ENCODE measurements at places on chromosomes 5 and 9. TPM values are rescaled to one million over a fixed set of nuclear protein-coding genes. Genes with fewer than 3 reads are reported as not detected.

The FBP2 gene
- total RNA-seq, result not detected

The HAVCR2 gene
- total RNA-seq, result 3.7 TPM

The KCNV2 gene
- total RNA-seq, result not detected

DNA sequence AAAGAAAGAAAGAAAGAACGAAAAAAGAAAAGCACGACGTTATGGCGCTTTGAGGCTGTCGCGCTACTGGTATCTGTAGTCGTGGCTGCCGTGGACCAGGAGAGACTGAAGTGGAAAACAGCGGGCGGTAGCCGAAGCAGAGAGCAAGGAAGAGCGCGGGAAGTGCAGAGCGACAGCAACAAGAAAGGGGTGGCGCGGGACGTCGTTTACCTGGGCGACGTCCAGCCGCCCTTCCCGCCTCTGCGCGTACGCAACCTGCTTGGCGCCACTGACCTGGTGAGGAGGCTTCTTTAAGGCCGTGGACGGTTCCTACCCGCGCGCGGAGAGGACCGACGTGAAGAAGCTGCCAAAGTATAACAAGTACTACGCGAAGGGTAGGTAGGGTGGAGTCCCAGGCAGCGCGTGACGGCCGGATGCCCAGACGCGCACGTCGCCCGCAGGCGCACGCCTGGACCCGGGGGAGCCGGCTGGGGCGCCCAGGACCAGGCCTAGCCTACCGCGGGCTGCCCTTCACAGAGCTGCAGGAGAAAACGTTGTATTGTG lies 15.4 kb downstream of the CCL28 start:
- peak overlapping the region; percentile 47 for H3K4me3 ChIP-seq
- H3K4me1 ChIP-seq, result no peaks in the 10 kb centered on the region
- peak; percentile 59 for DNase-seq
- H3K36me3 ChIP-seq, result no peaks in the 10 kb centered on the region

DNA sequence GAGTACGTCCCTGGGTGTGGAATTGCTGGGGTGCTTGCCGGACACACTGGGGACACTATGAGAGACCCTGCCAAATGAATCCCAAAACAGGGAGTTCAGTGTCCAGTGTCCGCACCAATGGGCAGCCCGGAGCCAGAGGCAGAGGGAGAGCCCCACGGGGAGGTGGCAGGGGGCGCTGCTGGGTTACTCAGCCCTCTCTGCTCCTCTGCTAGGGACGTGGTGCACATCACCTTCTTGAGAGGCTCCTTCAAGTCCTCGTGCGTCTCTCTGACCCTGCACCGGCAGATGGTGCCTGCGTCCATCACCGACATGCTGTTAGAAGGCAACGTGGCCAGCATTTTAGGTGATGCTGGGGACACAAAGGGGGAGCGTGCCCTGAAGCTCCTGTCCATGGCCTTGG lies 20.8 kb downstream of the STKLD1 start:
- no peaks in the 10 kb centered on the region for H3K36me3 ChIP-seq
- no peaks in the 10 kb centered on the region for H3K4me1 ChIP-seq
- H3K4me3 ChIP-seq, result no peak overlapping the region

- peaks cover 10% of the 10 kb centered on the region for H3K36me3 ChIP-seq
- H3K27ac ChIP-seq, result peak overlapping the region; percentile 94
- peaks cover 25% of the 10 kb centered on the region for H3K4me1 ChIP-seq
- H3K27me3 ChIP-seq, result no peaks in the 10 kb centered on the region
These were observed 880 bp upstream of the CCNG1 start for GRCh38 chr5:163436515-163436914.

The HTR1A gene
- not detected for total RNA-seq

DNA sequence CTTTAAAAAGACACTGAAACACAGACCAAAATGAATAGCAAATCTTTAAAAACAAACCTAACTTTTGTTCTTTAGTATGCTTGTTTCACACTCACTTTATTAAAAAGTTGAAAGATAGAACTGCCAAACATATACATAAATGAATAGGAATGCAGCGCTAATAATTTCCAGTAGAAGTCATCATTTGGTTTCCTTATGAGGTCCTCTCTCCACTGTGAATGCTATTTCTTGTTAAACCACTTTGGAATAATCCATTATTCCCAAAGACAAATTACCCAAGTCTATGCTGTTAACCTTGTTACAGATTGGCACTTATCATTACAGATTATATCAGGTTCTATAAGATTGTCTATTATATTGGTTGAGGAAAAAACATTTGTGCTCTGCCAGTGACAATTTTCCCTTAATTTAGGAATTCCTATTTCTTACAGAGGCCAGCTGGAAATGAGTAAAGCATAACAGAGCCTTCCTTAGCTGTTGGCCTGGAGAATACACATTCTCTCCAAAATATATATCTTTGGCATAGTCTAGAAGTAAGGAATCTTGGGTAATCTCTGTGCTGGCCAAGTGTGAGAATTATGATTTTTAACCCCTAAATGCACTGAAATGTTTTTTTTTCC lies 29.3 kb upstream of the MINAR2 start:
- no peak for DNase-seq
- H3K27me3 ChIP-seq, result no peaks in the 10 kb centered on the region
- H3K4me3 ChIP-seq, result no peak overlapping the region
- H3K36me3 ChIP-seq, result no peaks in the 10 kb centered on the region

The POU5F2 gene
- total RNA-seq, result 0.52 TPM

The CAMK2A gene
- total RNA-seq, result 4.9 TPM

The RGMB gene
- 25.4 TPM for total RNA-seq

The PCDHGB5 gene
- total RNA-seq, result 9.7 TPM

DNA sequence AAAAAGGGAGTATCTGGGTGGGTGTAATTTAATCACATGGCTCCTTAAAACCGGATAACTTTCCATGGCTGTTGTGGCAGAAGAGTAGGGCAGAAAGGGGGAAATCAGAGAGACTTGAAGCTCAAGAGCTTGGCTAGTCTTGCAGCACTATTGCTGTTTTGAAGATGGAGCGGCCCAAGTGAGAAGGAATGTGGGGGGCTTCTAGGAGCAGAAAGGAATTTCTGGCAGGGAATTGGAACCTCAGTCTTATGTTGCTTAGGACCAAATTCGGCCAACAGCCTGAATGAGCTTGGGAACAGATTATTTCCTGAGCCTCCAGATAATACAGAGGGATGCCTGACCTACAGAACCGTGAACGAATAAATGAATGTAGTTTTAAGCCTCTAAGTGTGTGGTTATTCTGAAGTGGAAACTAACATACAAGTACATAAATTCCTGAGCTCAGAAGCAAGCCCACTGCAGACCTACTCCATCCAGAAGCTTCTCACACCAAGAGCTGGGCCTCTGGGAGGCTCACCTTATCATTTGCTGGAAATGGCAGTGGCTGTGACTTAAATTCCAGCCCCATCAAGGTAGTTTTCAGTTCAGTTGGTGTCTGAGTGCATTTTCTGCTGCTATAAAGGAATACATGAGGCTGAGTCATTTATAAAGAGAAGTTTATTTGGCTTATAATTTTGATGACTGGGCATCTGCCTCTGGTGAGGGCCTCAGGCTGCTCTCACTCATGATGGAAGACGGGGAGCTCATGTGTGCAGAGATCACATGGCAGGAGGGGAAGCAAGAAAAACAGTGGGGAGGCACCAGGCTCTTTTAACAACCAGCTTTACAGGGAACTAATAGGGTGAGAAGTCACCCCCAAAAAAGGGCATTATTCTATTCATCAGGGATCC lies 15.3 kb upstream of the TMEM174 start:
- no peak overlapping the region for H3K4me3 ChIP-seq
- no peaks in the 10 kb centered on the region for H3K27me3 ChIP-seq
- no peaks in the 10 kb centered on the region for H3K36me3 ChIP-seq

The PCDHB2 gene
- 1.8 TPM for total RNA-seq

DNA sequence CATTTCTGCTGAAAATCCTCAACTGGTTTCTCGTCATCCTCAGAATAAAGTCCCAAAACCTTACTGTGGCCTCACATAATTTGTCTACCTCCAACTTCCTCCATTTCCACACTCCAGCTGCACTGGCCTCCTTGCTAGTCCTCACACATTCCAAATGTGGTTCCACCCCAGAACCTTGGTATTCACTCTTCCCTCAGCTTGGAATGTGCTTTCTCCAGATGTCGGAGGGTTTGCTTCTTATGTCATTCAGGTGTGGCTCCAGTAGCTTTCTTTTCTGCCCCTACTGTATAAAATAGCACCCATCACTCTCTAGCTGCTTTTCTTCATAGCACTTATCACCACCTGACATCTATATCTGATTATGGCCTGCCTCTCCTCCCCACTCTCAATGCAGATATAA lies 102.5 kb upstream of the IFNK start:
- H3K4me1 ChIP-seq, result no peaks in the 10 kb centered on the region
- no peak overlapping the region for H3K27ac ChIP-seq
- H3K27me3 ChIP-seq, result no peaks in the 10 kb centered on the region
- no peaks in the 10 kb centered on the region for H3K36me3 ChIP-seq
- H3K4me3 ChIP-seq, result no peak overlapping the region

The CHSY3 gene
- total RNA-seq, result 2.5 TPM

- H3K4me3 ChIP-seq, result no peak overlapping the region
- no peaks in the 10 kb centered on the region for H3K4me1 ChIP-seq
- no peak overlapping the region for H3K27ac ChIP-seq
- H3K36me3 ChIP-seq, result no peaks in the 10 kb centered on the region
These were observed 637.7 kb downstream of the SLCO4C1 start for GRCh38 chr5:101658433-101658832.

DNA sequence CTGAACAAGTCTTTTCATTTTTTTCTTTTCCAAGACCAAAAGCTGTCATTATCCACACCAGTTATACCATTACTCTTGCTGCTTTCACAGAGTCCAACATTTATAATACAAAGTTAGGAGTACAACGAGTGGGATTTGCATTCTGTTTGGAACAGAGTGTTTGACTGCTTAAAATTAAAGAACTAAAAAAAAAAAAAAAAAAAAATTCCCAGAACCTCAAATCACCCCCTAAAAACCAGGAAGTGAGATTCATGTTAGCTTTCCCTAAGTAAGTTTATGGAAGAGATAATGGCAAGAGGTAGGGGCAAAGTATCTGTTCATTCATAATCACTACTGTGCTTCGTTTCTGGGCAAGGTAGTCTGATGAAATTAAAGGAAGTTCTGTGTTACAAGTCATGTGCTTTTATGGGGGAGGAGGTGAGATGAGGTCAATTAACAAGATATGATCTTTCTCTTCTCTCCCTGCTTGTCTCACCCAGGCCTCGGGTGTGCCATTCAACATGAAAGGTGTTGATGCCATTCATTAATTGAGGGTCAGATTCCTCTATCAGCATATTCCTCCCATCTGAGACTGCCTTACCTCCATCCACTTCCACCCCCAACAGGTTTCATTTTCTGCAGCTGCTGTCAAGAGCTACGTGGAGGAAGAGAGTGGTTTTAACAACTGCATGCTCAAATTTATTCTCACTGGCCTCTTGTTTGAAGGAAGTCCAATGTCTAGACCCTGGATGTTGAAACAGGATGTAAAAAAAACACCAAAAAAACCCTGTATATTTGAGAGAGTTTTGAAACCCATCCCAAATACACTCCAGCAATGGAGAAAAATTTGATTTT lies 58.1 kb downstream of the MARCHF3 start:
- no peaks in the 10 kb centered on the region for H3K4me1 ChIP-seq
- H3K4me3 ChIP-seq, result no peak overlapping the region
- DNase-seq, result no peak
- H3K36me3 ChIP-seq, result no peaks in the 10 kb centered on the region
- no peaks in the 10 kb centered on the region for H3K27me3 ChIP-seq

DNA sequence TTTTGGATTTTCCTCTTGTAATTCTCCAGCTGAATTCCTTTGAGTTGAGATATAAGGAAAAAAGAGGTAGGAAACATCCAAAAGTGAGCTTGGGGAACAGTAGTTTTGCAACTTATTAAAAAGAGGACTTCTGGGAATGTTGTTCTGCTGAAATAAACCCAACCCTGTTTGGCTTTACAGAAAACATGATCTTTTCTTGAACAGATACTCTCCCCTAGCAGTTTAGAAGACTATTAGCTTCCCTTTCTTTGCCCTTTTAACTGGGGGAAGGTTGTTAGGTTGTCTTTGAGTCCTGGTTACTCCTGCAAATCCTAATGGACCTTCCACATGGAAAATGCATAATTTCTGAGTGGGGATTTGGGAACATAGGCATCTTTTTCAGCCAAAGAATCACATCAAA lies 168.7 kb upstream of the RPS23 start:
- no peak overlapping the region for H3K4me3 ChIP-seq
- H3K27me3 ChIP-seq, result no peaks in the 10 kb centered on the region
- no peaks in the 10 kb centered on the region for H3K4me1 ChIP-seq
- DNase-seq, result no peak
